ENCODE measurements at places on chromosomes 2 and 18.

- no peak for DNase-seq
Observed at GRCh38 chr2:23669413-23670244, 257.3 kb downstream of the ATAD2B start.

- DNase-seq = no peak
Observed at GRCh38 chr2:46067062-46067461, 230.1 kb upstream of the EPAS1 start.

GRCh38 chr2:150586858-150587257 lies 99.4 kb upstream of the RND3 start:
- no peak for DNase-seq

DNA sequence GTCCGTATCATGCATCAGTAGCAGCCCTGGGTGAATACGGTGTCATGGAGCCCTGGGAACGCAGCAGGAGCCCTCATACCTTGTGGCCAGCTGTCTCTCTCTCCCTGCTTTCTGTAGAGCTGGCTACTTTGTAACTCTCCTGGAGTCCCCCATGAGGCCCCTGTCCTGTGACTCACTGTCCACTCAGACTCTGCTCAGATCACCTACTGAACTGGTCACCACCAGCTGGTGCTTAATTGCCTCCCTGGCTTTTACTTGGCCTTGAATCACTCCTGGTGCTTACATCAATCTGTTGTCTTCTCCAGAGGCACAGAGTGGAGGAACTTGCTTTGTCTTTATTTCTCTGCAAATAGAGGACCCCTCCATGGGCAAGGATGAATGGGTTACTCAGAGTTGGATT lies 172.7 kb downstream of the HRH4 start:
- no peak for DNase-seq

DNA sequence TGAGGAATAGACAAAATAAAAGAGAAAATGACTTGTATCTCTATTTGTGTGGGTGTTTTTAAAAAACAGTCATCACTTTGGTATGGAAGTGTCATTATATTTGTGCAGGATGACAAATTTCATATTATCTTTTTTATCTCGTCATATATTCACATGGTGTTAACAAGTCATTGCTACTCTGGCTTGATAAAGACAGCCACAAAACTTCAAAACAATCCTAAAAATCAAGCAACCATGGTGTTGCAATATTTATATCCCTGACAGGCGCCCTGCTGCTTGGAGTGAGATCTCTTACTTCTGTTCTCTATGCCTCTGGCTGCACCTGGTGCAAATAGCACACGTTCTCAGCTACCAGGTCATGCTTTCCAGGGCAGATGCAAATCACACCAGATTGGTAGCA lies 278.0 kb upstream of the EPHA4 start:
- DNase-seq = no peak

DNA sequence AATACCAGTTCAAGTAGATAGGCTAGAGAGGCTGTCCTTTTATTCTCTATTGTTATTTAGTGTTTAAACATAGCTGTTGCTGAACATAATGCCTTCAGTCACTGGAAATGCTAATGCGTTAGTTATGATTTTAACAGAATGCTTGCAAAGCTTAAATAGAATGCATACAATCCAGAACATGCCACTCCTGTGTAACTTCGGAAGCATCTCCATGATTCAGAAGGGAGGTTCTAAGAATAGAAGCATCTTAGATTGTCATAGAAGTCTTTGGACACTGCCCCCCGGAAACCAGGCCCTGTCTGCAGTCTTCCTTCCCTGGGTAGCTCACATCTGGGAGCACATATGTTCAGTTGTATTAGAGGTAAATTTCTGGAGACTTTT lies 73.2 kb downstream of the ZNF532 start:
- DNase-seq = peak; percentile 37

- DNase-seq = no peak
Observed at GRCh38 chr2:158914066-158914465, 54.4 kb upstream of the TANC1 start.

GRCh38 chr2:1055014-1055595 lies 104.5 kb downstream of the SNTG2 start:
- no peak for DNase-seq

DNA sequence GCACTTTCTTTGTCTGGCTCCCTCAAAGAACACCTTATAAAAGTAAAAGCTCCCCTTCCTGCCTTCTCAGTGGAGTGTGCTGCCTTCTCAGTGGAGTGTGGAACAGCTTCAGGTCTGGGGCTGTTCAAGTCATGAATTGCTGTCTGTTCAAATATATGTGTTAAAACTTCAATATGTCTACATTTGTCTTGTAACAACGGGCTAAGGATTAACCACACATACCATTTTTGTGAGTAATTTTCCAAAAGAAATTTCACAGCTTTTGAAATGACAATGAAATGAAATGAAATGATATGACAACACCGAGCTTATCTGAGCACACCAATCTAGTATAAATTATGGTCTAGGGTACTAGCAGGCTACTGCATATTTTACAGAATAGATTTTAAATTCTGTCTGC lies 42.9 kb downstream of the CABYR start:
- DNase-seq = no peak

DNA sequence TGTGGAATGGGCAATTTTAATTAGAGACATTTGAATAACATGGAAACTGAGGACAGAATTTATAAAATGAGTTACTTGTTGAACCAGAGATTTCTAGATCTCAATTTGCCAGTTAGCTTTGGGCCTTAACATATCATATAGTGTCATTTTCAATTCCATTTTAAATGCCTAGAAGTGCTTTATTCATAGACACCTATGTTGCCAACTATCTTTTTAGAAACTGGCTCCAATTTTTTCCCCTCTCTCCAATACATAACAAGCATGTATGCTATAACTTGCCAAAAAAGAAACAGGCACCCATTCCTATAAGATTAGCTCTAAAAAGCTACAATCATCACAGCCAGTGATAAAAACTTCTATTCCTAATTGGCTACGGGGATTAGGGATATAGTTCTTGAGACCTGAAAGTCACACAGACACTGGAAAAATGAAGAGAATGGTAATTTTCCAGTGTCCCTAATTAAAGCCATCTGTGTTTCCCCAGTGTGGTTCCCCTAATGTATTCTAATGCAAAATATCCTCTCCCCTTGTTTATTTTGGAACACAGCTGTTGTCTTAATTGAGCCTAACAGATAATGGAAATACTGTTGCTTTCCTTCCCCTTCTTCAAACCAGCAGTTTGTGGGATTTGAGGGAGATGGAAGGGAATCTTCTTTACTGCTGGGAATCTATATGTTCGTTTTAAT lies 205.5 kb upstream of the FSHR start:
- DNase-seq = no peak

DNA sequence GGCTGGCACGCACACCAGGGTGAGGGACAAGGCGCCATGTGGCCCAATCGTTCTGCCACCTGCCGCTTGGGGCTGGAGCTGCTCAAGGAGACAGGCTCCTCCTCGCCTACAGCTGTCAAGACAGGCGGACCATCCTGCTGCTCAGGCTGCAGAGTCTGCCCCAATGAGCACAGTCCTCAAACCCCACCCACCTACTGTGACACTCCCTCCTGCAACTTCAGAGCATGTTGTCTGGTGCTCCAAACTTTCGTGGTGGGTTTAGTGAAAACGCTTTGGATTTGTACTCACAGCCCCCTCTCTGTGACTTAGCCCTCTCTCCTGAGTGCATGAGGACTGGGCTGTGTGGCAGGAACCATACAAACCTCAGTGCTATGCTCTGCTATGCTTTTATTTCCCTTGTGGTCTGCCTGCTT lies 23.2 kb upstream of the SLC35F6 start:
- peak; percentile 44 for DNase-seq

- DNase-seq = no peak
Observed at GRCh38 chr2:212173756-212174510, 364.7 kb downstream of the ERBB4 start.

DNA sequence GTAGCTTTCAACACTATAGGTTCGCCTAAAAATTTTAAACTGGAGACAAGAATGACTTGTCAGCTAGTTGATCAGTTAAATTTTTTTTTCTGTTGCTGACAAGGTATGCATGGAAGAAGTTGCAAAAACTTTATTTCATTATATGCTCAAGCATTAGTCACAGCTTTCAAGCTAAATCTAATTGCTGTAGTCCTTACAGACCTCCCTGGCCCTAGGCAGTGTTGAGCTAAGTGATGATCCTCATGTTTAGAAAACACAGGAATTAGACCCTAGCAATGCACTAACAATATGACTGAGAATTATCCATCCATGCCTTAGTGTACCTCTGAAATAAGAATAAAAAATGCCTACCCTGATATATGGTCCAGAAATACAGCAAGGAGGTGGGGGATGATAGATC lies 253.4 kb downstream of the SP3 start:
- DNase-seq = no peak

DNA sequence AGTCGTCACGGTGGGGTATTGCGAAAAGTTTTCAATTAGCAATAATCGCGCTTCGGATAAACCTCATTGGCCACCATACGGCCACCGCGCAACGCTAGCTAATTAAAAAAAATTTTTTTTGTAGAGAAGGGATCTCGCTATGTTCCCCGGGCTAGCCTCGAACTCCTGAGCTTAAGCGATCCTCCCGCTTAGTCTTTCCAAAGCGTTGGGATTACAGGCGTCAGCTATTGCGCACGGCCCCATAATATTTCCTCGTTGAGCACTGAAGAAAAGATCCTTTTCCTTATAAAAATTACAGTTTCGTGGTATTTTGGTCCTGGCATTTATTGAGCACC lies 759 bp upstream of the ACTR1B start:
- peak; percentile 62 for DNase-seq

DNA sequence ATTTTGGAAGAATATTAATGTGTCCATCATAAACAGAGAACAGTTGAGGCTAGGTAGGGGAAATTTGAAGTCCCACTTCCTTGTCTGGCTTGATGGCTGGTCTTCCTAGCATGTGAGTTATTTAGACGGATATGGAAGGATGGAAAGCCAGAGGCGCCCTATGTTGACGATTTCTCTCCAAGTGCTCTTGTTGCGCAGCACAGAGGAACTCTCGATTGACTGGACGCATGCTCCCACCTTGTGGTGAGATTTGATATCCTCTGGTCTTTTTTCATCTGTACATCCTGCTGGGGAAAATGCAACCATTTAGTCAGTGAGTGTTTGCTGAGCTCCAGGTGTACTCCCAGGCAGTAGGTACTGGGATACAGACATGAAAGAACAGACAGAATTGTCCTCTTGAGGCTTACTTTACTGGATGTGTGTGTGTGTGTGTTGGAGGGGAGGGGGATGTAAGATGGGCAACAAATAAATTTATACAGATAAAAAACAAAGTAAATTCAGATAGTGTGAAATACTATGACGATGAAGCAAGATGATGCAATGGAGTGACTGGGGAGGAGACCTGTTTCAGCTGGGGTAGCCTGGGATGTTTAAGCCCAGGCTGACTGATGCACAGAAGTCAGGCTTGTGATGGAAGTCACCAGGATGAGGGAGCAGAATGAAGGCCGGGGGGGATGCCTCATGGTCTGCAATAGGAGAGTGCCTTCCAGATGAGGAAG lies 137.2 kb downstream of the TRIM43 start:
- DNase-seq = peak; percentile 61

DNA sequence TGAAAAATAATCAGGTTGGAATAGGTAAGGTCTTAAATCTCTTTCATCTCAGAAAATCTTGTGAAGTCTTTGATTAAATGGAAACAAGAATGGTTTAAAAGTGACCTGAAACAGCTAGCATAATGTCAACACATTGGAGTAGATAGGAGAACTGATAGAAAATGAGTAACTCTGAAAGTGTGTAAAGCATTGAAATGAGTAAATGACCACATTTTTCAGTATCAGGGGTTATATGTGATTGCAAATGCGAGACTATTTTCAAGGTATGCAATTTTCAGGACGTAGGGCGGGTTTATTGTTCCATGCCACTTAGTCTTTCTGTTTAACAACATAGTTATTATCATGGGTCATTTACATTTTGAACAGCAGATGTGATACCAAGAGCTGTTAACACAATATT lies 1383.2 kb downstream of the LRP1B start:
- DNase-seq = no peak

- peak; percentile 89 for DNase-seq
Observed at GRCh38 chr2:9780368-9781130, 62.7 kb upstream of the TAF1B start.

DNA sequence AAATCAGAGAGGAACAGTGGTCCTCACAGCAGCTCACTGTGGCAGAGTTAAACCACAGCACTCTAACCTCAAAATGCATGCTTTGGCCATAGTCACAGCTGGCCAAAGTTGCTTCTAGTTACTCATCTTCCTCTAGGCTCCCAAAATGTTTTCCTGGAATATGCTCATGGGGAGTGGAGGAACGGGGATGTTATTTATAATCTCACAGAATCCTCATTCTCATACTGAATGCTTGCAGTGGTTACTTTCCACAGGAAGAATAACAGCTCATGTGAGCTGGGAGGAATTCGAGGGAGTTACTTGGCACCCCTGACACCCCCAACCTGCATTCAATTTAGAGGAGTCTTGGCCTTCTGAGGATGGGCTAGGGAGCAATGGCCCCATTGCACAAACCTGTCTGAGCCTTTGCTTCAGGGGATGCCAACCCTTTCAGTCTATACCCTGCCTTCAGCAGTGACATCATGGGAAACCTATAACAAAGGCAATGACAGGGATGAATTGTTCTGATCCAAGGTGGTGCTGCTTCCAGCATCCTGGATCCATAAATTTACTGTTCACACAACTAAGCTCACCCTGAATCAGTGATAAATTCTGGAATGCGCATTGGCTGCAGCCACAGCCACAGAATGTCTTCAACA lies 22.4 kb upstream of the CCBE1 start:
- no peak for DNase-seq

DNA sequence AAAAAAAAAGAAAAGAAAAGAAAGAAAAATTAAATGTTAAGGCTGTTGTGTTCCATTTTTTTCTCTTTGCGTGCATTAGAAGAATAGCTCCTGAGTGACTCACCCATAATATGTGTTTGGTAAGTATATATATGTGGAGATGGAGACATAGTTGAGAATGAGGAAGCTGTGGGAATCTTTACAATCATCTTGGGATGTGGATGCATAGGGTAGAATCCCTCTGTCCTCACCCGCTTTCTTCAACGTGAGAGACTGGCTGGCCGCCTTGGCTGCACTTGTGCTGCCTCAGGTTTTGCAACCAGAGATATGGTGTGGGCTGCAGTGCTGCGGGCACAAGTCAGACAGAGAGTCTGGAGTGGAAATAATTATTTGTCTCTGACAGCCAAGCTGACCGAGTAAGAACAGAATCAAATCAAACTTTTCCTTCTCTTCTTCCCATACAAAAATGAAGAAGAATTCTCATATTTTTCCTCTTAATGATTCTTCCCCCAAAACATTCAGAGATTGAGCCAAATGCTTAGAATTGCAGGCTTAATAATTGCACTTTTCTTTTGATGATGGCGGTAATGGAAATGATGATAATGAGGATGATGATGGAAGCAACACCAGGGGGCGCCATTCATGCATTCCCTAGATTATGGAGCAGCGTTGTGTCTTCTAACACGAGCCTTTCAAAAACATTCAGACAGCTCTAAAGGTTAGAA lies 48.5 kb downstream of the SERPINB7 start:
- DNase-seq = peak; percentile 40

DNA sequence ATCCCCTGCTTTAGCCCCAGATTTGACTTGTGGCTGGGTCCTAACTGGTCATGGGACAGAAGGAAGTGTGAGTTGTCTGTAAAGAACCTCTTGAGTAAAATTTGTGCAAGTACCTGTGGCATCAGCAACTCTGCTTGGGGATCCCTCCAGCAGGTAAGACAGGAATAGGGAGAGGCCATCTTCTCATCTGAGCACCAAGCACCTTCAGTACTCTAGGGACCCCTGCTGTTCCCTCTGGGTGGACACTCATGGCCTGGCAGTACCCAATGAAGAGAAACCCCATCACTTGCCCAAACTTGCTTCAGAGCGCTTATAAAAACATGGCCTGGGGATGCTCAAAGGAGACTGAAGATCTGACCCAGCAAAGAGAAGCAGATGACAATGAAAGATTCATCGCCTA lies 297.8 kb downstream of the SP3 start:
- no peak for DNase-seq

- no peak for DNase-seq
Observed at GRCh38 chr2:118697781-118698180, 149.7 kb downstream of the EN1 start.
